Hindlimb muscle (tissue), 1 donor: ENCODE measurements at places on chromosomes 7 and 10.

DNA sequence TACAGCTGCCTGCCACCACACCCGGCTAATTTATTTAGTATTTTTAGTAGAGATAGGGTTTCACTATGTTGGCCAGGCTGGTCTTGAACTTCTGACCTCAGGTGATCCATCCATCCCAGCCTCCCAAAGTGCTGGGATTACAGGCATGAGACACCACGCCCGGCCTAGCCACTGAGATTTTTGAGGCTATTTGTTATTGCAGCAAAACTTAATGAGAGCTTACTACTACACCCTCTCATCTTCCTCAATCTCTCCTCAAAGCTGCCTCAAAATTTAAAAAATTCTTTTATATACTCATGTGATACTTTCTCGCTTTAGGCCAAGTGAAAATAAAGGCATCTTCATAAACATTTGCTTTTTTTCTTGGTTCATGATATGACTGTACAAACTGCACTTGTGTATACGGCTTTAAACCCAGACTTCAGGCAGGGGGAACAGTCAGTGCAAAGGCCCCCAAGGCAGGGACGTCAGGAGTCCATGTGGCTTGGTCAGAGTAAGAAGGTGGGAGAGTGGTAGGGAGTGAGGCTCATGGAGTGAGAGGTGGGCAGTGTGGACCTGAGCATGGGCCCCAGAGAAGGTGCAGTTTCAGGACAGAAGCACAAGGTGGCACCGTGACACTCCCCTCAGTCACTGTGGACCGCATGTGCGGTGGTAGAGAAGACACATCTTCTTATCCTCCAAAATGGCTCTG, 55.5 kb downstream of the SYPL1 start:
- DNase-seq = peak; percentile 58

DNA sequence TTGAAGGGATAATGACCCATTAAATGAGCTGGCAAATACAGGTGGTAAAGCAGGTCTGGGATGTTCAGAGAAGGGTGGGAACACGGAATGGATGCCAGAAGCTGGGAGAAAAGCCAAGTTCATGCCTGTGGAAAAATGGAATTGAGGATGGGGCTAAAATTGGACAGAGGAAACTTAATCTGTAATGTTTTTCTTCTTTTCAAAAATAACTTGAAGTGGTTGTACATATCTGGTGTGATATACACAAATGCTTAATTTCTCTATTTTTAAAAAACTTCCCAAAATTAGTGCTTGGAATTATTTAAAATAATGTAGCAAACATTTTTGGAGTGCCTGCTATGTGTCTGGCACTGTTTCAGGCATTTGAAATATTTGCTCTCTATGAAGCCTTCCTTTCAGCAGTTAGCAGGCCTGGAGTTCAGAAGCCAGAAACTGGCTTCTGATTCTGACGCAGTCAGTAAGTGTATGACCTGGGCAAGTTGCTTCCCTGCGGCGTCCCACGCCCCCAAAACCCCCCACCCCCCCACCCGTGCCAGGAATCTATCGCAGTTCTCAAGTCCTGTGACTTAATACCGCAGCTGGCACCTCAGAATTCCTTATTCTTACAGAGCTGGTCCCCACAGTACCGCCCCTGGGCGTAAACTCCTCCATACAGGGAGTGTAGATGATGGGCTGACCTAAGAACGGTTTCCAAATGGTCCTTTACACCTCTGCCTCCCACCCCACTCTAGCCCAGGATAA, 828 bp upstream of the MALSU1 start:
- no peak for DNase-seq

- no peak for DNase-seq
Observed at GRCh38 chr7:116929021-116929420, 24.3 kb upstream of the ST7 start.

- DNase-seq = no peak
Observed at GRCh38 chr10:97376413-97376812, 24.7 kb downstream of the RRP12 start.

DNA sequence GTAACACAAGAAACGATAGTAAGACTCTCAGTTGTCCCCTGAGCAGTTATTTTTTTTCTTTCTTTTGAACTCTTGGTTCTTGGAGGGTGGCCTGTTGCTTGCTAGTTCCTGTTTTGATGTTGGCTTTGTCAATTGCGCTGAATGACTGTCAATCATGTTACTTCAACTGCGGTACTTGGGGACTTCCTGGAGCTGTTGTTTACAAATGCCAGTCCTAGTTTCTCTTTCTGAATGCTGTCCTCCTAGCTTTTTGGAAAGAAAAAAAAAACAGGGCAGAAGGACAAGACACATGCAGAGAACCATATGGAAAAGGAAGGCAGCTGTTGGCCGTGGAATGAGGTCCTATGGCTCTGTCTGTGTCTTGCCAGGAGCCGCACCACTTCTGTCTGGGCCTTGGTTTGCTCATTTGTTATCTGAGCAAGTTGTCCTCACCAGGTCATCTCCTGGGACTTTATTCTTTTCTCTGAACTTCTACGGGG, 7.0 kb upstream of the PDCD4 start:
- DNase-seq = no peak

DNA sequence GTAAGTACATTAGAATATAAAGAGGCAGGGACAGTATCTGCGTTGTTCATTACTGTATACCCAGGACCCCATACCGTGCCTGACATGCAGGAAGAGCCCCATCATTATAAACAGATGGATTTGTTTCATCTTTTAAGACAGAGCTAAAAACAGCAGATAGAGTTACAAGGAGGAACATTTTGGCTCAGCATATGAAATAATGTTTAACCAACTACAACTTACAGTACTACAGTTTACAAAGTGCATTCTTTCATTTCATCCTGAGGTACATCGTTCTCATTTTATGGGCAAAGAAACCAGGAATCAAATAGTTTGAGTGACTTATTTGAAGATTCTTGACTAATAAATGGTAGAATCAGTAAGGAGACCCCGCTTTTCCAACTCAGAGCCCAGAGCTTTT, 38.1 kb upstream of the AGBL3 start:
- no peak for DNase-seq

DNA sequence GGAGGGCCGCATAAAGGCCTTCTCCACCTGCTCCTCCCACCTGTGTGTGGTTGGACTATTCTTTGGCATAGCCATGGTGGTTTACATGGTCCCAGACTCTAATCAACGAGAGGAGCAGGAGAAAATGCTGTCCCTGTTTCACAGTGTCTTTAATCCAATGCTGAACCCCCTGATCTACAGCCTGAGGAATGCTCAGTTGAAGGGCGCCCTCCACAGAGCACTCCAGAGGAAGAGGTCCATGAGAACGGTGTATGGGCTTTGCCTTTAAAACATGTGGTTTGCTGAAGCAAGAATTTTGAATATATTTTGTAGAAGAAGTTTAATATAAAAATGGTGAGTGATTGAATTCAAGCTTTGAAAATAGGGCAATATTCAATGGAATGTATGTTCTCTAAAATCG, 889 bp downstream of the OR2A2 start:
- no peak for DNase-seq

DNA sequence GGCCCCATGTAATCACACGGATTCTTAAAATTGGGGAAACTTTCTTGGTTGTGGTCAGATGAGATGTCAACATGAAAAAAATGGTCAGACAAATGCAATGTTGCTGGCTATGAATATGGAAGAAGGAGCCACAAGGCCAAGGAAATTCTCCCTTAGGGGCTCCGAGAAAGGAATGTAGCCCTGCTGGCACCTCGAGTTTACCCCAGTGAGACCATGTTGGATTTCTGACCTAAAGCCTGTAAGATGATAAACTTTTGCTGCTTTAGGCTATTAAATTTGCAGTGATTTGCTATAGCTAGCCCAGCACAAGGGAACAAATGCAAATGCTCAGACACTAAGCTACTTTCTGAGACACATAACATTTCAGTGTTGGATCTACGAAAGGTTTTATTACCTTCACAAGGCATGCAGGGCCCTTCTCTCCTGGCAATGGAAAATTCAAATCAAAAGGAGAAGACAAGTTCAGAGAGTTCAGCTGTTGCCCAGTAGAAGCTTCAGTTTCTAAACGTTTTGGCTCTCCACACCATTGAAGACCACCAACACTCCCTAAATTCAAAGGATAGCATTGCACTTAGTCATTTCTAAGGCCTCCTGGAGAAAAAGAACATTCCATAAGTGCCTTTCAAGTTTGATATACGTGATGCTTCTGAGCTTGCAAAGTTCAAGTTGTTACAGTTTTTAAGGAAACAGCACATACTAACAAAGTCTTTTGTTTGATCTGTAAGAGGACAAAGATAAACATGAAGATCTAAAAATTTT, 23.4 kb downstream of the MCMBP start:
- no peak for DNase-seq

DNA sequence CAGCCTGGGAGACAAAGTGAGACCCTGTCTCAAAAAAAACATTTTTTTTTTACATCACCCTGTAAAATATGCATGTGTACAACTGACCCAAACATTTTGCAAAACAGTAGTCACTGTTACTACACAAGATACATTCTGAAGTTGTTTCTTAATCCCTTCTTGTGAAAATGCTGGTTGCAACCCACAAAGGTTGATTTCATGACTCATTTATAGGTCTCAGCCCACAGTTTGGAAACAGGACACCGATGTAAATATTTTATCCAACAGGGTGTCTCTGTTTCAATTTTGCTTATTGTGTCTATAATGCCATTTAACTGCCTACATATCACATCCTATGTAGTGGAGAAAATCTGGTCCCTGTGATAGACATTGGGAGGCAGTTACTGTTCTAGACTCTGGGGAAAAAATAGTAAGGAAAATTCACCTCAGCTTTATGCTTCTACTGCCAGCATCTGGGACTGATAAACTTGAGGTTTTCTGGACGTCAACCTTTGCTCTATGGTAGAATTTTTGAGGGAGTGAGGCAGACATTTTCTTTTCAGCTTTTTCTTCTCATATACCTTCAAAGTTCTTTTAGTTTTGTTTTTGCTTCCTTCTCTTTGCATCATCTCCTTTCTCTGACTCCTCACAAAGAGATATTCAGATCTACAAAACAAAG, 1.6 kb upstream of the RAB19 start:
- no peak for DNase-seq

- peak; percentile 48 for DNase-seq
Observed at GRCh38 chr7:46257761-46258448, 336.8 kb upstream of the IGFBP3 start.

DNA sequence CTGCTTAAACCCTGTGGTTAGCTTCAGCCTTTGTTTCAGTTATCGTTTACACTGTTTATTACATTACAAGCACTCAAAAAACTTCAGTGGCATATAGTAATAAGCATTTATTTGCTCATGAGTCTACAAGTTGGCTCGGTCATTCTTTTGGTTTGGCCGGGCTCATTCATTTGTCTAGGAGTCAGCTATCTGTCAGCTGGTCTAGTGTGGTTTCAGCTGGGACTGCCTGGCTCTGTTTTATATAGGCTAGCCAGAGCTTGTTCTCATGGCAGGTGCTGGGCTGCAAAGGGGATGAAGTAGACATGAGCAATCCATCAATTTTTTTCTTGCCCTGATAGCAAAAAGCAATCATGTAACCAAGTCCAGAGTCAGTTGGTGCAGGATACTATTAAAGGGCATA, 103.6 kb downstream of the MKLN1 start:
- no peak for DNase-seq

DNA sequence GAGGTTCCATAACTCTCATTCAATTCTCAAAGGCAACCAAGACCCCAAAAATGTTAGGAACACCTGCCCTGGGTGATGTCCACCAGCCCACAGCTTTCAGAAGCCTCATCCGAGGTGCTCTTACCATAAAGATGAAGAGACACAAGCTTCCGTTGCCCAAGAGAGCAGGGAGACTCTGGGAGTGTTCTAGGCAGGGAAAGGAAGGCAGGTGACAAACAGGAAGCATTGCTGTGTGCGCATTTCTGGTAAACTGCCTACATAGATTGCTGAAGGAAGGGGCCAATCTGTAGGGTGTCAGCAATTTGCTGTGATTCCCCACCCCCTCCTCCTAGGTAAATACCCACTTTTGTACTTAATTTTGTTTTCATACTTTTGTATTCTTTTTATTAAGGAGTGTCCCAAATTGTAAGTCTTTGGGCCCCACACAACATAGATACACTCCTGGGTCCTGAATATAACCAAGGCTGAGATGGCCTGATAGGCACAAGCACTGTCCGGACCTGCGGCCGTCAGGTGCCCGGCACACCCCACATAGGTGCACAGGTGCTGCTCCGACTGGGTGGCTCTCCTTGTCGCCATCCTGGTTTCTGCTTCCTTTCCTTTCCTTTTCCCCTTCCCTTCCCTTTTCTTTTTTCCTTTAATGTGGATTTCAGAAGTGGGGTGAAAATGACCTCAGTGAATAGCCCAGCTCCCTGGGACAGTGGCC, 51.4 kb upstream of the SMNDC1 start:
- DNase-seq = no peak

DNA sequence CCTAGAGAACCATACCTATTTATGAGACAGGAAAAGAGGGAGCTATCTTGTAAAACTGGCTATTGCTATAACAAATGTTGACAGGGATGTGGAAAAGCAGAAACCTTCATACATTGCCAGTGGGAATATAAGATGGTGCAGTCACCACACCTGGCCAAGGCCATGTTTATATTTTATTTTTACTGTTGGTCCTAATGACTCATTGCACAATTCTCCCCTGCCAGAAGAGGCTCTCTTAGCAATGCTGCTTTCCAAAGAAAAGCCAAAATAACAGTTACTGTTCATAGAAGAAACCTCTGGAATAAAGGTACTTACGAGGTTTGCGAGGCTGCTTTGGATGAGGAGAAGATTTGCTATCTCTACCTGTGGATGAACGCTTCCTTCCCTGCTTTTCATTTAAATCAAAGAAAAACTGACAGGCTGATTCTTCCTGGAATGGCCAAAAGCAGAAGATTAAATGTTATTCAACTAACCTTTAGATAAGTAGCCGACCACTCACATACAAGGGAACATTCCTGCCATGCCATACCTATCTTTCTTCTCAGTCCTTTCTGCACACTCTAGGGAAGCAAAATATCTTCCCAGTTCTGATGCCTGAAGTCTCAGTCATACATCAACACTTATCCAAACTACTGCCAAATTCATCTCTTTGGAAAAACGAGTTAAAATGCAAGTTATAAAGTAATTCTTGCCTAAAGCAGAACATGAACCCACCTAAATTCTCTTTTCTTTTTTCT, 16.3 kb upstream of the CHUK start:
- DNase-seq = no peak

GRCh38 chr10:30591249-30591670, 38.3 kb downstream of the LYZL2 start:
- DNase-seq = peak; percentile 70

GRCh38 chr10:72740528-72740927, 48.6 kb downstream of the MCU start:
- DNase-seq = no peak

- no peak for DNase-seq
Observed at GRCh38 chr10:48582970-48583369, 21.9 kb downstream of the ARHGAP22 start.

GRCh38 chr7:121798453-121798840, 74.5 kb upstream of the PTPRZ1 start:
- no peak for DNase-seq

GRCh38 chr7:133372337-133372736, 119.5 kb downstream of the EXOC4 start:
- DNase-seq = no peak

GRCh38 chr10:35390161-35390840, 54.0 kb downstream of the CCNY start:
- DNase-seq = no peak

GRCh38 chr10:73096041-73096448, 621 bp downstream of the P4HA1 start:
- DNase-seq = peak; percentile 78
